Stimulated activated naive CD8-positive, alpha-beta T cell treated with anti-CD3 and anti-CD28 coated beads, Interleukin-15, Interleukin-2, amounts not matched to agents 100 U/mL and 50 U/mL, for 24 hours (primary cell): ENCODE measurements at places on chromosomes 7 and 10.
A peak's percentile ranks its signal among the peaks of the same experiment; 100 is the strongest.

GRCh38 chr10:16304311-16304710, 132.5 kb upstream of the PTER start:
- DNase-seq: no peak

GRCh38 chr10:122878799-122879338, 512 bp downstream of the FAM24B start:
- no peak for DNase-seq

GRCh38 chr10:125775491-125776106, at the start of gene MMP21:
Gene MMP21 (minus strand): TSS chr10:125775821. CDS start chr10:125775821, 0 bp downstream.
- DNase-seq: no peak

- no peak for DNase-seq
Observed at GRCh38 chr7:138864667-138865066, 66.7 kb upstream of the ATP6V0A4 start.

DNA sequence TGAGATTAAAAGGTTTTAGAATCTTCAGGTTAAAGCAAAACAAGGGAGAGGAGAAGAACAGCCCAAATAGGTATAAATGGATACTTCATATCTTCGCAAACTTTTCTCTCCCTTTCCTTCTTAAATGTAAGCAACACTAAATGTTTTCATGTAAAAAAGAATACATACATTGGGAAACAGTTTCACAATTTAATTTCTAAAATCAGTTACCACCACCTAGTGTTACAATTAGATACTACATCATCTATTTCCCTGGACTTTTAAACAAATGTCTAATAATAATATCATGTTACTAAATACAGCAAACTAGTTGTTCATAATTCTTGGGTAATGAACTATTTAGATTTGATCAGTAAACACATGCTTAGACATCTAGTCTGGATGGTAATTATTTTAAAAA, 35.8 kb downstream of the MINDY3 start:
- no peak for DNase-seq

DNA sequence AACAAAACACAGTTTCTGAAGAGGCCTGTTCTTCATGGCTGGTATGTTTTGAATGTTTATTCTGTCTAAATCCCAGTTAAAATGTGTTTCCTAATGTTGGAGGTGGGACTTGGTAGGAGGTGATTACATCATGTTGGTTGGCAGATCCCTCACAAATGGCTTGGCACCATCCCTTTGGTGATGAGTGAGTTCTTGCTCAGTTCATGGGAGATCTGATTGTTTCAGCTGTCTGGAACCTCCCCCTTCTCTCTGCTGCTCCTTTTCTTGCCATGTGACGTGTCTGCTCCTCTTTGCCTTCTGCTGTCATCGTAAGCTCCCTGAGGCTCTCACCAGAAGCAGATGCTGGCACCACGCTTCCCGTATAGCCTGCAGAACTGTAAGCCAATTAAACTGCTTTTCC, 383.6 kb upstream of the TPK1 start:
- DNase-seq: no peak

- DNase-seq: no peak
Observed at GRCh38 chr10:80281784-80282765, 7.4 kb downstream of the MAT1A start.

- no peak for DNase-seq
Observed at GRCh38 chr7:13416544-13416943, 572.9 kb downstream of the ETV1 start.

DNA sequence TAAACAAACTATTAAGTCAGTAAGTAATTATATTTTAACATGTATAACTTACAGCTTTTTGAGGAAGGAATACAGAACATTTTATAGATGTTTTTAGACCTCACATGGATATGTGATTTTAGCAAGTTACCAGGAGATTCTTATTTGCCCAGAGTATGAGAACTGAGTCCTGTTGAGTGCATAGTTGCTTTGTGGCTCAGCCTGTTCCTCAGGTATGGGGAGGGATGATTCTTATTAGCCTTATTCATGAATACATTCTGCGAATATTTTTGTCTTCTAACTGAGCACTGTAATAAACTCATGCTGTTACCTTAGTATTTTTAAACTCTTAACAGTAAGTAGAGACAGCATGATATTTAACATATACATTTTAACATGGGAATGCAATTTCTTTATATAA, 17.9 kb downstream of the BTAF1 start:
- DNase-seq: no peak

DNA sequence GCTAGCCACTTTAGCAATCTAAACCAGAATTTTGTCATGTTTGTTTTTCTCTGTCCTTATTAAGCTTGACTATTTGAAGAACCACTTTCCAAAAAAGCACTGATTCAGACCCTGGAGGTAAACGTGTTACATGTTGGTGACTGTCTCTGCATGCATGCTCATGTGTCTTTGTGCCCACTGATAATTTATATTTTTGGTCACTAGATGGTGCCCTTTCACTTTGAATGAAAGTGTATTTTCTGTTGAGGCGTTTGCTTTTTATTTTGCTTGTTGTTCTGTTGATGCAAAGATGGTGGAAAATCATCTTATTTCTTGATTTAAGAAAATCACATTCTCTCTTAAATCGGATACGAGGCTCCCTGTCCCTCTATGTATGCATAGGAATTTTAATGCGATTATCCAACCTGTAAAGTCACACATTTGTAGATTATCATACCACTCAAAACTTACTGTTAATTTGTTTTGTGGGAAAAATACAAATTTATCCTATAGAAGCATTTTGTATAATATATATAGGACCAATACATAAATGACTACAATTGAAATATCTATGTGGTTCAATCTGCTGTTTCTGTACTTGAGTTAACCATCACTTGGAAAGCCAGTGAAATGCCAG, 269.3 kb downstream of the BICC1 start:
- no peak for DNase-seq

DNA sequence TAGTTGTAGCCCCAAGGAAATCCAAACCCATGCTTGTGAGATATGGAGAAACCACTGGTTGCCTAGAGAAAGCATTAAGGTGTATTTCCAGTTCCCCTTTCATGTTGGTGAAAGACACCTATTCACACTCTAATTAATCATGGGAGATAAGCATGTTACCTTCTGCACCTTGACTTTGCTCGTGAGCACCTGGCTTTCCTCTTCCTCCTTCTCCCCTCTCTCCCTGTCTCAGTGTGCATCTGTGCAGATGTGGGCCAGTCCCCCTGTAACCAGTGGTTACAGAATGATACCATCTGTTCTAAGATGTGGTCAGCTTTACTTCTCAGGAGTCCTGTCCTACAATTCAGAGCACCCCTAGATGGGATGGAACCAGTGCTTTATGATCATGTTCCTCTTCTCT, 160.6 kb downstream of the LCOR start:
- no peak for DNase-seq

DNA sequence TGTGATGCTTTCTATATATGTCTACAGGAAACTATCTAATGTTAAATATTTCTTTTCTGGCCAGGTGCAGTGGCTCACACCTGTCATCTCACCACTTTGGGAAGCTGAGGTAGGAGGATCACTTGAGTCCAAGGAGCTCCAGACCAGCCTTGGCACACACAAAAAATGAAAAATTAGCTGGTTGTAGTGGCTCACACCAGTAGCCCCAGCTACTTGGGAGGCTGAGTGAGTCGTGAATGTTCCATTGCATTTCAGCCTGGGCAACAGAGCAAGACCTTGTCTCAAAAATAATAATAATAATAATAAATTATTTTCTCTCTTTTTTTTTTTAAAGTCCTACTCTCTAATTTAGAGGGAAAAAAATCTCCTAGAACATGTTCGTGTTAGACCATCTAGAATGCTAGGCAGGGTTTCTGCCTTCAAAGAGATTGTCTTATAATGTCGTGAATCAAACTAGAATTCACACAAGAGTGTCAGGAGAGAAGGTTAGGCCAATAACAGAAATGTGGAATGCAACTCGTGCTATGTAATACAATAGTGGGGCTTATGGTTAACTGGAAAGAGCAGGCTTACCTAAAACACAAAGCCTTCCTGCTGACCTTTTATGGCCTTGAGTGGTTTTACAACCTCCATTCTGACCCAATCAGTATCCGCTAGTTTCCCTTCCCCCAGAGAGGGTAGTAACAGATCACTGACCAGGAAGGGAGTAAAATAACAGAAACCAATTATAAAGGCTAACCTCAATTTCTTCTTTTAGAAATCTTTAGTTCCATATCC, 46.3 kb downstream of the MYOF start:
- DNase-seq: no peak

GRCh38 chr10:5628451-5629302, 37.7 kb downstream of the ASB13 start:
- peak; percentile 18 for DNase-seq

GRCh38 chr10:974785-975074, 13.5 kb upstream of the GTPBP4 start:
- no peak for DNase-seq

DNA sequence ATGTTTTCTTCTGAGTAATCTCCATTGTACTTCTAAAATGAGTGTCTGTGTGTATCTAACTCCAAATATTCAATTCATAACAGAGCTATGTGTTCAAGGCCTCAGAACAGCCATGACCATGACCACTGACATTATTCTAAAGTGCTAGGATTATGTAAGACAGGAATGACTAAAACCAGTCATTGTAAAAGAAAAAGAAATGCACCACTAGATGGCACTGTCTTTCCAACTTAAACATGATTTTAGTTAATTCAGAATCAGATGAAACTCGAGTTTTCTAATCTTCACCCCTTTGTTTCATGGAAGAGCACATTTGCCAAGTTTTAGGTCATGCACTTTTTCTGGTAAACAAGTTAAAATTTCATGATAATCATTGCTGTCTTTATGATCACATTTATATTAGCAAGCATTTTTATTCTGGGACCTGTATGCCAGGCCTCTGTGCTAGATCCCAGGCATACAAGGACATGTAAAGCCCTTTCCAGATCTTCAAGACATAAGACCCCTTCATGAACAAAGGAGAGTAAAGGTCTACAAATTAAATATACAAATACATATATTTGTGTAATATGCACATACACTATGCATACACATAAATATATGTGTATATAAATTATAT, 26.1 kb upstream of the RSU1 start:
- DNase-seq: no peak

- DNase-seq: no peak
Observed at GRCh38 chr10:3014968-3015367, 52.4 kb upstream of the PFKP start.

DNA sequence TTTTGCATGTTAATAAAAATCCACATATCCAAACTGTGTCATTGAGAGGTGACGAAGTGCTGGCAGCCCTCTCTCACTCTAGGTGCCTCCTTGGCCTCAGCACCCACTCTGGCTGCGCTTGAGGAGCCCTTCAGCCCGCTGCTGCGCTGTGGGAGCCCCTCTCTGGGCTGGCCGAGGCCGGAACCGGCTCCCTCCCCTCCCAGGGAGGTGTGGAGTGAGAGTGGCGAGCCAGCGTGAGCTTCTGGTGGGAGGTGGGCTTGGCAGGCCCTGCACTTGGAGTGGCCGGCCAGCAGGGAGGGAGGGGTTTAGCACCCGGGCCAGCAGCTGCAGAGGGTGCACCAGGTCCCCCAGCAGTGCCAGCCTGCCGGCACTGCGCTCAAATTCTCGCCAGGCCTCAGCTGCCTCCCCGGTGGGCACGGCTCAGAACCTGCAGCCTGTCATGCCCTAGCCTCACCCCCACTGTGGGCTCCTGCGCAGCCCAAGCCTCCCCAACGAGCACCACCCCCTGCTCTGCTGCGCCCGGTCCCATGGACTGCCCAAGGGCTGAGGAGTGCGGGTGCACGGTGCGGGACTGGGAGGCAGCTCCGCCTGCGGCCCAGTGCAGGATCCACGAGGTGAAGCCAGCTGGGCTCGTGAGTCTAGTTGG, 11.1 kb downstream of the YAE1 start:
- no peak for DNase-seq

- DNase-seq: no peak
Observed at GRCh38 chr7:42618651-42619360, 293.1 kb downstream of the C7orf25 start.

GRCh38 chr7:23852135-23852534, 142.1 kb downstream of the STK31 start:
- no peak for DNase-seq

GRCh38 chr10:34528320-34528719, 286.8 kb downstream of the PARD3 start:
- DNase-seq: no peak

- DNase-seq: no peak
Observed at GRCh38 chr7:146956853-146957252, 840.3 kb downstream of the CNTNAP2 start.

GRCh38 chr7:23759671-23760391, 49.8 kb downstream of the STK31 start:
- no peak for DNase-seq

DNA sequence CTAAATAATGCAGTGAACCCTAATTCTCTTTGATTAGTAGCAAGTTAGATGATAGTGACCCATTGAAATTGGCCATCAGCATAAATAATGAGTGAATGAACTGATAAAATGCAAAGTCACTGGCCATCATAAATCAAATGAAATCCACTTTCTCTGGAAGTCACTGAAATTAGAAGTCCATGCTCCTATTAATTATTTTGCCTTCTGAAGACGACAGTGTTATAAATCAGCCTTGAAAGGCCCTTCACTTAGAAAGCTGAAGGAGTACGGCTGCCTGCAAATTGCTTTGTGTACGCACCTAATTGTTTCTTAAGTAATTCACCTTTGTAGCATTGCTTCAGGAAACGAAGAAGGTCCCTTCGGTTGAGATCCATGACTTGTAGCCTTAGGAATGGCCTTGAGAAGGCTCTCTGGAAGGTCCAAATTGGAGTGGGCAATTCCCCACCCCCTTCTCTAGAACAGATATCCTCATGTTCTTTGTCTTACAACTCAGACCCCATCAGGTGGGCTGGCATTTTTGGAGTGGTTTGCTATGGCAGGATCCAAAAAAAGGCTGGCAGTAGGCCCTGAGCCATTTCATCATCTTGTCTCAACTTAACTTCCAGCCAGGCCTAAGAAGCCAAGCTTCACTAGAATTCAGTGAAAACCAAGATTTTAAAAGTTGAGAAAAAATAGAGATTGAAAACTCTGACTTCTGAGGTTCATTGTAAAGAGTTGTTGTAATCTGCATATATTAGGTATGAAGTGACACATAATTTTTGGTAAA, 420.3 kb downstream of the LRMDA start:
- DNase-seq: no peak

- DNase-seq: peak; percentile 63
Observed at GRCh38 chr10:132229834-132230556, 43.2 kb downstream of the DPYSL4 start.

DNA sequence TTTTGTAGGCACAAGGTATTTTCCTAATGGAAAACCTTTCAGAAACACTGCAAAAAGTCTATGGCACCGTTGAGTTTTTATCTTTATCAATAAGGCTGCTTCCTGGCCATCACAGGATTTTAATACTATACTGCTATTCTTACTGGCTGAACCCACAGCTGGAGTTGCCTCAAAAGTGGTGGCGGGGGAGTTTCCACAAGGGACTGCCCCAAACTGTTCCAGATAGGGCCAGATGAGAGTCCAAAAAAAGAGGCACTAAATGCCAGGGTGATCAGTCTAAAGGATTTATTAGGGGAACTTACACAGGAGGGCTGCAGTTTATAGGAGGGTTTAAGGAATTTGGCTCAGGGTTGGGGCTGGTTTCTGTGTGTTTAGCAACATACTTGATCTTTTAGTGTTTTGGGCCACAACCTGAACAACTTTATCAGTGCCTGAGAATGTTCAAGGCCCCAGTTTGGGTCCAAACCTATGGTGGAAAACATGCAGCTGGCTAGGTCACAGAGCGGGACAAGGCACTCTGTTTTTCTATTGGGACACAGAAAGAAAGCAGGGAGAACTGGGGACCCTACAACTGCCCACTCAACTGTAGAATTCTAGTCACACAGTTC, 41.4 kb downstream of the STAM start:
- DNase-seq: peak; percentile 60
